Stimulated activated CD4-positive, alpha-beta T cell treated with anti-CD3 and anti-CD28 coated beads, Interleukin-4, amount 100 ng/mL, for 4 hours (primary cell): ENCODE measurements at places on chromosomes 2 and 18.

DNA sequence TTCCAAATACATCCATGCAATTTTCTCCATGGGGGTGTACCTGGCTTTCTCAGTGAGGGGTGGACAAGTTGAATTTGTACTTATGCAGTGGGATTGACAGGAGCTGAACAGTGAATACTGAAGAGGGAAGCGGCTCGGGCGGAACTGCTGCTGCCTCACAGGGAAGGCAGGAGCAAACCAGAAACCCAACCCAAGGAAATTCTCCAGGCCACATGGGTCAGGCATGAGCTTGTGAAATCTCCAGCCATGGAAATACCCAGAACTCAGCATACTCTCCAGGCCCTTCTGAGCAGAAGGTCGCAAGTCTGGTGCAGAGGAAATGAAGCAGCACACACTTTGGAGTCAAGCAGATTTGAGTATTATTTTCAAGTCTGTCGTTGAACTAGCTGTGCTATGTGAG is 26.5 kb upstream of the INO80C start:
- no peak for DNase-seq

- no peak for DNase-seq
Measured at GRCh38 chr2:191728750-191729624, 51.1 kb downstream of the NABP1 start.

- DNase-seq = no peak
Measured at GRCh38 chr2:149562324-149562723, 25.3 kb downstream of the MMADHC start.

DNA sequence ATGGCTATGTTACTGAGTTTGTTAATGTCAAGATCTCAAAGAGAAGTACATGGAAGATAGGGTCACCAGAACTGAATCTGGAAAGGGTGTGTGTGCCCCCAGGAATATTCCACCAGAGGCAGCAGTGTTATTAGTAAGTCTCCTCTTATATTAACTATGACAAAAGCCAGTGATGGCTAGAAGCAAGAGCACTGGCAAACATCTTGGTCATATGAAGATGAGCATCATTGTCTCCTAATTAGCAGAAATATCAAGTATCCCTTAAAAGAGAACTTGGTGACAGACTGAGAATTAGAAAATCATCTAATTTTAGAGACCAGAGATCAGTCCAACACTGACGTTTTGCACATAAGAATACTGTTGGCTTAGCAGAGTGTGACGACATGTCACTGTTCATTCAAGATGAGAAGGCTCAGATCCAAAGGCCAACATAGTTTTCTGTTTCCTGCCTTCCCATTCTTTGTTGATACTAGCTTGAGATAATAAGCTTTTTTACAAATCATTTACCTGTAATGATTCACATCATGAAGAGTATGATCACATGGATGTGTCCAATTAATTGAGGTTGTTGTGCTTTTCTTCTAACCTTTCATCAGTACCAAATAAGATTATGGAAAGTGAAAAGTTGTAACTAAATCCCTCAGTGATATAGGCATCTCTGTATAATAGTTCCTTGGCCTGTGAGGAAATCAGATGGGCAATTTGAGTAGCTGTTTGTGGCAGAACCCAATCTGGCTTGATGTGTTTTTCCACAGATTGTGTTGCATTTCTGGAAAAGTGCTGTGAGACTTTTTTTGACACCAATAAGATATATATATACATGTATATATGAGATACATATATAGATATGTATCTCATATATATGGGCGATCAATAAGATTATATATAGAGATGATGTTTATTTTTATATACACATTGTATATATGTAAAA is 44.5 kb downstream of the MAPRE2 start:
- DNase-seq = no peak

- DNase-seq = no peak
Measured at GRCh38 chr2:171044416-171044815, 115.4 kb downstream of the GORASP2 start.

DNA sequence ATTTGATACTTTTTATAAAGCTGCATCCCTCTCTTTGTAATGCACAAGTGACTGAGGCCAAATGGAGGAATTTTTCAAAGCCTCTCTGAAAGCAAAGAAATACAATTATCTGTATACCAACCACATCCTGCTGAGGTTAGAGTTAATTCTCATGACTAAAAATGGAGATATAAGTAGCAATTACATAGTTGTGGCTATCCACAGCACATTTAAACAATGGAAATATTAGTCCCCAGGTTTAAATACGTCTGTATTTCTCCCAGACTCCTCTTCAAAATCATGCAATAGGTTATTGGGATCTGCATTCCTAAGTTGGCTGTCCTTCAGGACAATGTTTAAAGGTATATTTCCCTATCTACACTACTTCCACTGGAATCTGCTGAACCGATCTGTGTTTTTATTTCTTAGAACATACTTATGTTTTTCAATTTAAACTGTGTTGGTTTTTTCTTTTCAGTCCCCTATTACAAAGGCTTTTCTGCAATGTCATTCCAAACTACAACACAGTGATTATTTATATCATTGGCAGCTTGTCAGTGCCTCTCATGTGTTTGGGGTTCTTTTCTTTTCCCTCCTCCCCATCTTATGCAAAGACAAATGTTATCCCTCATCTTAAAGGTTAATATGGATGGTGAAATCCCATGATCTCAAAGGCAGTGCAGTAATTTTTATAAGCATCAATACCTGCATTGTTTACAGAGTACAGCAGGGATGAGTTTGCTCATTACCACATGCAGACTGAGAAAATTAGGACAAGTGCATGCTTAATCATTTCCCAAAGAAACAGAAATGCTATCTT is 134.8 kb upstream of the FSHR start:
- no peak for DNase-seq

- DNase-seq = no peak
Measured at GRCh38 chr2:108893277-108893676, 95.7 kb downstream of the EDAR start.

DNA sequence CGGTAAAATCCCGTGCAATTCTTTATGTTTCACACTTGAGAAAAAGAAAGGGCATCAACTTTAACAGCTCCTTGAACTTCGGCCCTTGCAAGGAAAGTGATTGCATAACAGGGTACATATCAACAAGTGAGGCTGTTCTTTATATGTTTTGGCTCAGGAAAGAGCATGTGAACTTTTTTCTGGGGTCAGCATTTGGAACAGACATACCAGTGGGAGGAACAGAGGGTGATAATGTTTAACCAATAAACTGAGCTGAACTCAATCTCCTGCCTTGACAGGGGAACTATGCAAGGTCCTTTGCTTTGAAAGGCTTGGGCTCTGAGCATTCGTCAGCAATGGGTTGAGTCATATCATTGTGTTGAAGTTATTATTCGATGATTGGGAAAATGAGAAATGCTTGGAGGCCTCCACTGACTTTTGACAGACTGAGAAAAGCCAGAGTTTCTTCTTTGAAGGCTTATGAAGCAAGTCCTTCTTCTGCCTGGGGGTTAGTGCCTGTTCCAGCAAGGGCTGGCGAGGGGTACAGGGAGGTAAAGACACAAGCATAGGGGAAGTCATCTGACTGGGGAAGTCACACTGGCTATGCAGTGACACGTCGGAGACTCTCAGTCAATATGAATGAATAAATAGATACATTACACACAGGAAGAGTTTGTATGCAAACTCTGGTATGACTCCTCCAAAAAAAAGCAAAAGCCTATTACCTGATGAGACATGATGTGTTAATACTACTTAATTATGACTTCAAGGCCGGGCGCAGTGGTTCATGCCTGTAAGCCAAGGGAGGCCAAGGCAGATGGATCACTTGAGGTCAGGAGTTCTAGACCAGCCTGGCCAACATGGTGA is 57.2 kb downstream of the CYB5A start:
- DNase-seq = no peak

DNA sequence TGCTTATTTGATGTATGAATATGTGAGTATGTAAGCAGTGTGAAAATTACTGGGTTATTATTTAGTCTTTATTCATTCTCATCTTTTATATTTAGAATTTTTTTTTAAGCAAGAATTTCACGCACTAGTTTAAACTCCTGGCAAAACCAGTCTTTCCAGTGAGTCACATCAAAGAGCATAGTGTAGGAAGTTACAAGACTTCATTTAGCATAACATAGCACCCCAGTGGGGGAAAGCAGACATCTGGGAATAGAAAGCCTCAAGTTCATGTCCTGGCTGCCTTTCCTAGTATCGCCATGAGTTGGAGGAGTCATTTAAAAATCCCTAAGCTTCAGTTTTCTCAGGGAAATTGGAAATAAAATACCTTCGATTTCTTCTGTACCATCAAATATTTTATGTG is 408.3 kb downstream of the NUP35 start:
- DNase-seq = no peak

GRCh38 chr2:49830846-49831245 is 676.5 kb upstream of the FSHR start:
- DNase-seq = no peak

DNA sequence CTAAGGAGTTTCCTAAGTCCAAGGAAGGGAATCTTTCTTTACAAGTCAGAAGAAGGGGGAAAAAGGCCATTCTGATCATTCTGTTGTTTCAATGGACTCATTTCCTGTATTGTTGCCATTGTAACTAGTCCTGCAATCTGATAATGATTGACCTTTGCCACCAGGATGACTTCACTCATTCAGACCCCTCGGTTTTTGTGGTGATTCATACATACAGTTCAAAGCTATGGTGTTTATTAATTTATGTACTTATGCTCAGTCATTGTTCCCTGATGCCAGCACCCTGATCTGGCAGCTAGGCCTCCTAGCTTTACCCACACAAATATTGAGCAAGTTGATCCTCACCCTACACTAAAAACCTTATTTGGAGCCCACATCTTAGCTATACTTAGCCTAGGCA is 57.6 kb upstream of the ZNF519 start:
- no peak for DNase-seq

GRCh38 chr2:25132299-25132635 is 36.1 kb downstream of the POMC start:
- no peak for DNase-seq

GRCh38 chr2:191756761-191757160 is 78.8 kb downstream of the NABP1 start:
- DNase-seq = no peak

- DNase-seq = no peak
Measured at GRCh38 chr2:13919981-13920382, 712.5 kb upstream of the LRATD1 start.

- DNase-seq = no peak
Measured at GRCh38 chr18:23099621-23100020, 35.7 kb upstream of the CABLES1 start.

DNA sequence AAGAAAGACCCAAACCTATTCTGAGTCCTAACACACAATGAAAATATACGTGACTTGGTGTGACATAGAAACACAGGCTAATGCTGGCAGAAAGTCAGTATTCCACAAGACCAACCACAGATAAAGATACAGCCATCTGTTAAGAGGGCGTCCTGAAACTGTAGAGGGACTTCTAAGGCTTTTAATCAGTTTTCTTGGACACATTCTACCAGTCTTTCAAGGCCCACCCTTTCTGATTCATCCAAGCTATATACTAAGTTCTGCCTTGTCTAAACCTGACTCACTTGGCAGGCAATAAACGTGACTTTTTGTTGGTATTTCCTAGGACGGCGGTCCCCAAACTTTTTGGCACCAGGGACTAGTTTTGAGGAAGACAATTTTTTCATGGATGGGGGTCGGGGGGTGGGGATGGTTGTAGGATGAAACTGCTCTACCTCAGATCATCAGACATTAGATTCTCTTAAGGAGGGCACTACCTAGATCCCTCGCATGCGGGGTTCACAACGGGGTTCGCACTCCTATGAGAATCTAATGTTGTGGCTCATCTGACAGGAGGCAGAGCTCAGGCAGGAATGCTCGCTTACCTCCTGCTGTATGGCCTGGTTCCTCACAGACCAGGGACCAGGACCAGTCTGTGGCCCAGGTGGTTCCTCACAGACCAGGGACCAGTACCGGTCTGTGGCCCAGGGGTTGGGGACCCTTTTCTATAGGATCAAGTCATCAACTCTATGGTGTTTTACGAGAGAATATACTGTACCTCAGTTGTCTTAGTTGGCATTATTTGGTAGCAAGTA is 61.4 kb downstream of the SP3 start:
- DNase-seq = no peak

DNA sequence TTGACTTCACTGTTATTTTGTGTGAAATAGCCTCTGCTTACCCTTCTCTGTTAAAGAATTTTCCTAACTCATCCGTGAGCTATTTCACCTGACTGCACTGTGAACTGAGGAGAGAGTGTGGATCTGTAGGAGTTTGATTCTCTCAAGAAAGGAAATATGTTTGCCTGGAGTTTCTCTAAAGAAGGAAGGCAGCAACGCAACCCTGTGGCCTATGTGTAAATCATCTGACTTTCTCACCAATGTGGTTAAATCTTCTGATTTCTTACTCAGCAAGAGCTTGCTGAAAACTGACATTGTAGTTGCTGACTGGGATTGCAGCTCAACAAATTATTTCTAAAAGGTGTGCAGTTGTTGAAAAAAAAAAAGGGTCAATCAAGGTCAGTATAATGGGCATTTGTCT is 153.9 kb upstream of the PELI1 start:
- no peak for DNase-seq

- no peak for DNase-seq
Measured at GRCh38 chr18:1965541-1965940, 605.8 kb downstream of the METTL4 start.

- no peak for DNase-seq
Measured at GRCh38 chr2:205030695-205031094, 485.4 kb downstream of the PARD3B start.

GRCh38 chr2:64331114-64331645 is 122.8 kb upstream of the LGALSL start:
- no peak for DNase-seq

- no peak for DNase-seq
Measured at GRCh38 chr18:46160050-46160798, 56.0 kb downstream of the HAUS1 start.

DNA sequence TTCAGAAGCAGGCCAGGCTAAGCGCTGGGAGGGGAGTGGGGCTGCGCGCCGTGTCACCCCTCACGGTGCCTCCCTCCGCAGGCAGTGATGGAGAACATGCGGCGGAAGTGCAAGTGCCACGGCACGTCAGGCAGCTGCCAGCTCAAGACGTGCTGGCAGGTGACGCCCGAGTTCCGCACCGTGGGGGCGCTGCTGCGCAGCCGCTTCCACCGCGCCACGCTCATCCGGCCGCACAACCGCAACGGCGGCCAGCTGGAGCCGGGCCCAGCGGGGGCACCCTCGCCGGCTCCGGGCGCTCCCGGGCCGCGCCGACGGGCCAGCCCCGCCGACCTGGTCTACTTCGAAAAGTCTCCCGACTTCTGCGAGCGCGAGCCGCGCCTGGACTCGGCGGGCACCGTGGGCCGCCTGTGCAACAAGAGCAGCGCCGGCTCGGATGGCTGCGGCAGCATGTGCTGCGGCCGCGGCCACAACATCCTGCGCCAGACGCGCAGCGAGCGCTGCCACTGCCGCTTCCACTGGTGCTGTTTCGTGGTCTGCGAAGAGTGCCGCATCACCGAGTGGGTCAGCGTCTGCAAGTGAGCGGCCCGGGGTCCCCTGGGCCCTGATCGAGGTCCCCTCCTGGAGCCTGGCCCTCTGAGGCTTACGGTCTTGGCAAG is 12.2 kb downstream of the WNT10A start:
- DNase-seq = peak; percentile 85

- no peak for DNase-seq
Measured at GRCh38 chr18:8989855-8990254, 112.6 kb upstream of the NDUFV2 start.
